Fibroblast of villous mesenchyme (primary cell): ENCODE measurements at places on chromosomes 4 and X. TPM values are rescaled to one million over a fixed set of nuclear protein-coding genes. Genes with fewer than 3 reads are reported as not detected.

DNA sequence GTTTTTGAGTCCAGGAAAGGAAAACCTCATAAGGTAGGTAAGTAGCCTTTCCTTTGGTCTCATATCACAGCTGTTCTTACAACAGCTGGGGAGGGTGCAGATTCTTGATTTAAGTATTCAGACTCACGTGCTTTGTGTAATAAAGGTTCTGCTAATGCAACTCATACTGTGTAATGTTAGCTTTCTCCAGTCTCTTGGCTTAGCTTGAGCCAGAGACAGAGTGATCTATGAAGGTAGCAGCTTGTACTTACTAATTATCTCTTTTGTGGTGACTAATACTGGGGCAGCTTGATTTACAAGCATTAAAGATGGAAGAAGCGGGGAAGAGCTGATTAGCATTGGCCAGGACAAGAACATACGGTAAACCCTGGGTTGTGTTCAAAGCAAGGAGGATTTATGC, 80.3 kb downstream of the LNX1 start:
- DNase-seq = peak; percentile 79

DNA sequence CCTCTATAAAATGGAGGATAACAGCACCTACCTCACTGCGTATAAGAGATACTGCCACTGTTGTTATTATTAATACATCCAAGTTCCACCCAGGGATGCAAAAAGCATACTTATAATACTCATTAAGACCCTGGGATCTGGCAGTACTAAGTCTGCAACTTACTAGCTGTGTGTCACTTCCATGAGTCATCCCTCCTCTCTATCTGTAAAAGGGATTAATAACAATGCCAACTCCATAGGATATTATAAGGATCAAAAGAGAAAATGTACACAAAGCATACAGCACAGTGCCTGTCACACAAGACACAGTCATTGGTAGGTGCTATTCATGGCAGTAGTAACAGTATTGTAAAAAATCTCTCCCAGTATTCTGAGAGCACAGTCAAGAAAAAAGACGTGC, 216.7 kb downstream of the HS6ST2 start:
- no peak for DNase-seq

DNA sequence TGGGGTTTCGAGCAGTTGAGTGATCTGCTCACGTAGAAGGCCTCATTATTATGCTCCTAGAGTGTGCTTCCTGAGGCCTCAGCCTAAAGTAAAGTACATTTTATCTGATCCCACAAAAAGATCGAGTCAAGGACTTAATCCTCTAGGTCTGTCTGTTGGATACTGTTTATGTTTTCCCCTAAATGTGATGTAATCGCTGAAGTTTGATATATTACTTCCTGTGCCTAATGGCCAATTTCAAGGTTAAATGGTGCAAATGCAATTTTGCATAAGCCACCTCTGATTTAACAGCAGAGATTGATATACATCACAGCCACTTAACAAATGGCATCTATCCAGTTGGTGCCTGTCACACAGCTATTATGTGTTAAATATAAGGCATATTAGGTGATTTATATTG, 19.4 kb upstream of the SERTM2 start:
- DNase-seq = peak; percentile 68

- DNase-seq = no peak
Measured at GRCh38 chrX:39311646-39312045, 510.4 kb downstream of the MID1IP1 start.

- DNase-seq = no peak
Measured at GRCh38 chr4:153095448-153096204, 108.6 kb upstream of the TRIM2 start.

DNA sequence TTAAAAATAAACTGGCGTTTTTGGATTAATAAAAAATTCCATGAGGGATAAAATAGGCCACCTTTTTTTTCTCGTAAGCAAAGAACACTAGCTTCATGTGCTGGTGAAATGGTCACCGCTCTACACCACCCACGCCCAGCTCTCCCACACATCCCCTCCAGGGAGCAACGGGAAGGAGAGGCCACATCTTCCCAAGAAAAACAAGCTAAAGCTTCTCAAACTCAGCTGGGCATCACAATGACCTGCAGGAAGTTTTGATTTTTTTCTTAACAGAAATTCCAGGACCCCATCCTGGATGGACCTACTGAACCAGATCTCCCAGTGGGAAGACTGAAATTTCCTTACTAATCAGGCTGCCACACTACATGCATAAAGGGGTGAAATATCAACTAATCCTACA, 9.8 kb downstream of the TSPAN5 start:
- peak; percentile 42 for DNase-seq

- no peak for DNase-seq
Measured at GRCh38 chr4:102772738-102773340, 12.1 kb upstream of the MANBA start.

DNA sequence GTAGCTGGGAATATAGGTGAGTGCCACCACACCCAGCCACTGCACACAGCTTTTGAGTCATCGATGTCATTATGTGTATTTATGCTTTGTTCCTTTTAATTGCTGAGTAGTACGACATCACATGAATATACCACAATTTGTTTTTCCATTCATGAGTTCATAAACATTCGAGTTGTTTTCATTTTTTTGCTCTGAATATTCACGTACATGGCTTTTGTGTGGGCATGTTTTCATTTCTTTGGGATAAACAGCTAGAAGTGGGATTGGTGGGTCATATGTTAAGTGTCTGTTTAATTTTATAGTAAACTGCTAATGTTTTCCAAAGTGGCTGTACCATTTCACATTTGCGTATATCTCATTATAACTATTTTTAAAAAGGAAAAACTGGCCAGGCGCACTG, 45.1 kb upstream of the KDR start:
- peak; percentile 90 for DNase-seq

Gene NXF2B
- not detected in 2 replicates for total RNA-seq

Gene ADGRG4
- not detected in 2 replicates for total RNA-seq

Gene KCND1
- 0.32 and 2.6 TPM in 2 replicates for total RNA-seq
